ENCODE measurements at places on chromosomes 16 and 17.

DNA sequence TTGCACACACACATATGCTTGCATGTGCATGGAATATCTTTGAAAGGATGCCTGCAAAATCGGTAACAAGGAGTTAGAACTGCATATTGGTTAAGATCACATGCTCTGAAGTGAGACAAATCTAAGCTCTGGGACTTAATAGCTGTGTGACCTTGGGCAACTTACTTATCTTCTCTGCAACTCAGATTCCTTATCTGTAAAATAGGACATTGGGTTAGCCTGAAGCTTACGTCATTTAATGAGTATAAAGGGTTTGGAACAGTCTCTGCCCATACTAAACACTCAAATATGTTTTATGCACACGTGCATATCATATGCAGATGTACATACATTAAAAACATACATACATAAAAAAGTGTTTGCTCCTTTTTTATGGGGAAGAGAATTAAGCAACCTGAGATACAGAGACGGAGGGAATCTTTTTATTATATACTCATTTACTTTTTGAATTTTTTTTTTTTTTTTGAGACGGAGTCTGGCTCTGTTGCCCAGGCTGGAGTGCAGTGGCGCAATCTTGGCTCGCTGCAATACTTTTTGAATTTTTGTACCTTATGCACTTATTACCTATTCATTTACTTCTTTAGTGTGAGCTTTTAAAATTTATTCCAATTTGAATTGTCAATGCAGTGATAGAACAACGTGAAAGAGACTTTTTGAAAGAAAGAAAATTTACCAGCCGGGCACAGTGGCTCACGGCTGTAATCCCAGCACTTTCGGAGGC is 206.2 kb downstream of the CCDC182 start:
- no peak for DNase-seq

GRCh38 chr16:30434852-30435251 is 5.0 kb upstream of the DCTPP1 start:
- DNase-seq: no peak

GRCh38 chr17:64005734-64006167 is 7.6 kb downstream of the PRR29 start:
- no peak for DNase-seq

GRCh38 chr17:37294888-37295287 is 80.9 kb upstream of the C17orf78 start:
- DNase-seq: no peak

DNA sequence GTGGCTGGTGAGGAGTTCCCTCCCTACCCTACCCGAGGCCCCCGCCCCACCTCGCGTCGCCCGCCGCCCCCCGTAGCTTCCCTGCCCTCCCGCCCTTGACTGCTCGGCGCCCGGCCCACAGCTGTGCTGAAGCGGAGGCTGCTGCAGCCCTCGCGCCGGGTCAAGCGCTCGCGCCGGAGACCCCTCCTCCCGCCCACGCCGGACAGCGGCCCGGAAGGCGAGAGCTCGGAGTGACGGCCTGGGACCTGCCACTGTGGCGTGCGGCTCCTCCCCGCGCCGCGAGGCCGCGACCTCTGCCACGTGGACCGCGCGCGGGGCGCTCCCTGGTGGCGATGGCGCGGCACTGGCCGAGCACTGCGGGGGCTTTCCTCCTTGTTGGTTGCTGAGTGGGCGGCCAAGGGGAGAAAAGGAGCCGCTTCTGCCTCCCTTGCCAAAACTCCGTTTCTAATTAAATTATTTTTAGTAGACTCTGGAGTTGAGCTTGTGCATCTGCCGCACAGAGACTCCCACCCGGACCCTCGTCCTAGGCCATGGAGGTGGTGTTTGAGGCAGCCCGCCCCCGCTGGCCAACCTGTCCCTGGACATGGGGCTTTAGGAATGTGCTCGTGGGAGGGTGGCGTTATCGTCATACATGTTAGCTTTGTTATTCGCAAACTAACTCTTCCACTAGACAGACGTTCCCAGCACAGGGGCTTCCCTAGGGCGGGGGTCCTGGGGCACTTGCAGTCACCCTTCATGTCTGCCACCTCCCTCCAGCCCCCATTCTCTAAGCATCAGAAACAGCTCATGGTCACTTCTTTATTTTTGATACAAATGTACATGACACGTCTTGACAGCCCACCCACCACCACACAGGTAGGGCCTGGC is 4.4 kb downstream of the TP53I13 start:
- peak; percentile 81 for DNase-seq

DNA sequence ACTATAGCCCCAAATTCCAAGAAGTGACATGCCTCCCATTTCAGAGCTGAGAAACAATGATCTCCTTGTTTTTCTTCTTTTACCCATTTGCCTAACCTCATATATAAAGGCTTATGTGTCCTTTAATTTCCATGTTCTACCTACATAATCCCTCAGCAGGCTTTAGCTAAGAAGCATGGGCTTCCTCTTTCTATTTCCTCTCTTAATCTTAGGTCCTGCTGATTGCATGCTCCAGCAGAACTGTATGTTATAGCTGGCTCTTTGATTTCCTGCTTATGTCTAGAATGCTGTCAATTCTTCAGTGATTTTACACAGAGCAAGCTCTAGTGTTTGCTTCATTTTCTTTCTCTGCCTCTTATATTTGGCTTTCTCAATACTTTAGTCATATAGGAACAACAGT is 151.7 kb upstream of the COX10 start:
- DNase-seq: no peak

GRCh38 chr16:82082543-82083244 is 47.6 kb downstream of the HSD17B2 start:
- no peak for DNase-seq

- DNase-seq: no peak
Observed at GRCh38 chr16:4017807-4018206, 98.4 kb downstream of the ADCY9 start.

GRCh38 chr16:79519448-79519847 is 81.1 kb downstream of the MAF start:
- no peak for DNase-seq

- no peak for DNase-seq
Observed at GRCh38 chr16:24683847-24684493, 45.5 kb upstream of the TNRC6A start.

- no peak for DNase-seq
Observed at GRCh38 chr17:56725144-56725543, 108.6 kb downstream of the C17orf67 start.

DNA sequence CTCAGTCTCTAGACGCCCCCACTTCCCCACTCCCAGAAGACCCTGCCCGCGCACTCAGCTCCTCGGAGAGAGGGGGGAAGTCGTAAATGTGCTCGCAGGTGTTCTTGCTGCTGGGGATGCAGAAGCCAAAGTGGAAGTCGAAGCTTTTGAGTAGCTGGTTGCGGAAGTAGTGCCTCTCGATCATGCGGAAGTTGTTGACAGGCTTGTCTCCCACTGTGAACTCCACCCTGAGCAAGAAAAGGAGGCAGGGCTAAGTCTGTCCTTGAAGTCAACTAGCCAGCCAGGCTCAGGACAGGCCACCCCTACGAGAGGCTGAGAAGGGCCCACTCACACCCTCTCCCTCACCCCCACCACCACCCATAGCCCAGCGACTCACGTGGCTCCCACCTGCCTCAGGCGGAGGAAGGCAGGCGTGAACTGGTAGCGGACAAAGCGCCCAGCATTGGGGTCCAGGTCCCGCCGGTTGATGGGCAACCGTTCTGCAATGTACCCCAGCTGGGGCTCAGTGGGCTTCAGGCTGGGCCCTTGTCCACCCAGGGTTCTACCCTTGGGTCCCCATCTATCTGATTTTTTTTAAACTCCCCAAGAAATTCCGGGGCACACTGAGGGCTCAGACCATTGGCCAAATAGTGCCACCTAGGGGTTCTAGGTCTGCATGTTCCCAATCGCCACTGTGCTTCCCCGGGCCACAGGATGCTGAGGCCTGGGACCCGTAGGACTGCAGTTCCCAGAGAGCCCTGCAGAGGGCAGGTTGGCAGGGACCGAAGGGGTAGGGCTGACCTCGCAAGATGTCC is 4.6 kb downstream of the UNC119 start:
- peak; percentile 61 for DNase-seq

- no peak for DNase-seq
Observed at GRCh38 chr17:82301300-82301915, 16.0 kb downstream of the CD7 start.

GRCh38 chr17:43917348-43918025 is 10.2 kb upstream of the MPP2 start:
- no peak for DNase-seq

DNA sequence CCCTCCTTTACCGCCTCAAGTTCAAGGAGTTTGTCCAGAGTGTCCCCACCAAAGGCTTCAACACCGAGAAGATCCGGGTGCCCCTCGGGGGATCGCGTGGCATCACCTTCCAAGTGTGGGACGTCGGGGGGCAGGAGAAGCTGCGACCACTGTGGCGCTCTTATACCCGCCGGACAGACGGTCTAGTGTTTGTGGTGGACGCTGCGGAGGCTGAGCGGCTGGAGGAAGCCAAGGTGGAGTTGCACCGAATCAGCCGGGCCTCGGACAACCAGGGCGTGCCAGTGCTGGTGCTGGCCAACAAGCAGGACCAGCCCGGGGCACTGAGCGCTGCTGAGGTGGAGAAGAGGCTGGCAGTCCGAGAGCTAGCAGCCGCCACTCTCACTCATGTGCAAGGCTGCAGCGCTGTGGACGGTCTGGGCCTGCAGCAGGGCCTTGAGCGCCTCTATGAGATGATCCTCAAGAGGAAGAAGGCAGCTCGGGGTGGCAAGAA is 1.1 kb downstream of the ARL4D start:
- no peak for DNase-seq

DNA sequence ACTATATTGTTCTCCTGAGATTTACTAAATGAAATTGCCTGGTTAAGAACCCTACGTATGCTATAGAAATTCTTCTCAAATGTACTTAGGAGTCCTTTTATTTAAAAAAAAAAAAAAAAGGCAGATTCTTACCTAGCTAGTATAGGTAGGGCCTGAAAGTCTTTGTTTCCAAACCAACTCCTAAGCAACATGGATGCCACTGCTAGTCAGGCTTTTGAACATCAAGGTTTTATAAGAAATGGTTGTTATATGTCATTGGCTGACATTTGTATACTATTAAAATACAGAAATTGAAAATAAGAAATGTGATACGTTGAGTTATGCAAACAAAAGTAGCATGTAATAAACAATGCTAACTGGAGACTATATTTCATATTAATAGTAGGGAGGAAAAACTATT is 1.2 kb downstream of the EVI2A start:
- no peak for DNase-seq

DNA sequence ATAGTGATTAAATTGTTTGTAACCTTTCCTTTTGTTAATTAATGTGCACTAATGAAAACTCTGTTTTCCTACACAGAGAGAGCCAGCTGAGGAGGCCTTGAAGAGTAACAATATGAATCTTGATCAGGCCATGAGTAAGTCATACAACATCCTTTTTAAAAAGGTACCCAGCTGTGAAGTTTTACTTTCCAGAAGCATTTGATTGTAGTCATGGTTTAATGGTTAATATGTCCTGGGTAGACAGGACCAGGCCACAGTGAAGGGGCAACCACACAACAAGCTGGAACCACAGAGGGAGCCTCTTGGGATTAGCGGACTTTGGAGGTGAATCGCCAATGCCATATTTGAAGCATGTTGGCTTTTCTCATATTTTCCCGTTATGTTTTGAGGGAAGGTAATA is 55.6 kb downstream of the TMC6 start:
- no peak for DNase-seq

GRCh38 chr16:89378947-89379771 is 111.2 kb downstream of the ANKRD11 start:
- DNase-seq: no peak

DNA sequence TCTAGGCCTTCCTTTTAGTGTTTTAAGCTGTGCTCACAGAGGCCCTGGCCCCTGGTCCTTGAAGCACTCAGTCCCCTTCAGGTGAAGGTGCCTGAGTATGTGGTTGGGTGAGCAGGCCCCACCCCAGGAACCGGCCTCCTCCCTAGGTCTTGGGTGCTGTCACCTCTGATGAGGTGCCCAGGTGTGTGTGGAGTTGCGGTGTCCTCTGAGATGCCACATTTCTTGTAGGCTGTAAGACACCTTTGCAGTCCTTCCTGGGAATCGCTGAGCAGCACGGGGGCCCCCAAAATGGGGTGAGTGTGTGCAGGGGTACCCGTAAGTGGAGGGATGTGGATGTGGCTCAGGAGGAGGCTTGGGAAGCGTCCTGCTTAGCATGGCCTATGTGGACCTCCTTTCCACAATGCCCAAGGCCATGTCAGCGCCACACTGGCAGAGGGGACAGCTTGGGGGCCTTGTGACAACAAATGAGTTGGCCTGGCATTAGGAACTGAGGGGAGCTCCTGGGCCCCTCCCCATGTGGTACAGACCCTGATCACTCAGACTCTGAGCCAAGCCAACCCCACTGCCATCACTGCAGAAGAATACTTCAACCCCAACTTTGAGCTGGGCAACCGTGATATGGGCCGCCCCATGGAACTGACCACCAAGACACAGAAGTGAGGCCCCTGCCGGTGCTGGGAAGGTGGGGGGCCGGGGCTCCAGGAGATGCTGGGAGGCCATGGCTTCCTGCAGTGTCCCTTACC is 11.2 kb downstream of the CORO6 start:
- no peak for DNase-seq

- no peak for DNase-seq
Observed at GRCh38 chr16:61890386-61890785, 145.9 kb downstream of the CDH8 start.

DNA sequence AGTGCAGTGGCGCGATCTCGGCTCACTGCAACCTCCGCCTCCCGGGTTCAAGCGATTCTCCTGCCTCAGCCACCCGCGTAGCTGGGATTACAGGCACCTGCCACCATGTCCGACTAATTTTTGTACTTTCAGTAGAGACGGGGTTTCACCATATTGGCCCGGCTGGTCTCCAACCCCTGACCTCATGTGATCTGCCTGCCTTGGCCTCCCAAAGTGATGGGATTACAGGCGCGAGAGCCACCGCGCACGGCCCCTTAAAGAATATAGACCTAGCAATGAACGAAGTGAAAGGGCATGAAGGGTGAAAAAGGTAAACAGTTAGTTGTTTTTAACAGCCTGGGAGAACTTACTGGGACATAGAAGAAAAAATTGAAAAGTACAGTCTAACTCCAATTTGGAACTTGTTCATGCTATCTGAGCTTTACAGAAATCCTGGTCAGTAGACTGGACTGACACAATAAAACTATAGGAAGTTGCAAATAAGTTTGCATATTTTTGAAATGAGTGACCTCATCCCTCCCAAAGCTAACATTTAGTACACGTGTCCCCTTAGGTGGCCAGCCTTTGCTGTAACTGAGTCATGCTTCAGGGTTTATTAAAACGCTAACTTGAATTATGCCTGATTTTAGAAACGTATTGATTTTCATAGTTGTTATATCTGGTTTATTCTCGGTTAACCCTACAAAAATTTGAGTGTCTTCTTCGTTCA is 1.8 kb downstream of the COG1 start:
- no peak for DNase-seq

- no peak for DNase-seq
Observed at GRCh38 chr16:49486400-49486799, 112.8 kb downstream of the C16orf78 start.

- peak; percentile 62 for DNase-seq
Observed at GRCh38 chr17:68462381-68463210, 5.3 kb upstream of the WIPI1 start.

GRCh38 chr17:50920891-50921586 is 54.9 kb upstream of the TOB1 start:
- no peak for DNase-seq

GRCh38 chr17:49916854-49917515 is 52.0 kb upstream of the DLX4 start:
- no peak for DNase-seq

Data from left hindlimb (tissue), 1 donor.